ENCODE measurements at places on chromosomes 4 and X.

DNA sequence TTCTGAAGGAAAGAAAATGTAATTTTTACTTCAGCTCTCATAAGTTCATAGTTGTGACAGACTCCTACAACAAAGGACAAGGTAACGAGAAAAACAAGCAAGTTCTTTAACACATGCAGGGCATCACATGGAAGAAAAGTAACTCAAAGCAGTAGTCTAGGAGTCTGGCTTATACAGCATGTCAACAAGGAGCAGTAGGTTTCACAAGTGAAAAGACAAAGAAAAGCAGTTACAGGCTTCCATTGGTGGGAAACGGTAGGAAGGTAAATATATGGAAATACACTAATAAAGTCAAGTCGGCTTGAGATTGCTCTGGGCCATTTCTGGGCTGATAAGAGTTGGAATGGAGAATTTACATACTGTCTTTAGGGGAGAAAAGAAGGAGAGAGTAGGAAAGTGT is 228.4 kb upstream of the ZFP42 start:
- DNase-seq: no peak

- no peak for DNase-seq
These were observed 36.7 kb downstream of the PCDH18 start for GRCh38 chr4:137495578-137495977.

GRCh38 chrX:141736656-141737055 is 38.1 kb upstream of the SPANXD start:
- DNase-seq: no peak

DNA sequence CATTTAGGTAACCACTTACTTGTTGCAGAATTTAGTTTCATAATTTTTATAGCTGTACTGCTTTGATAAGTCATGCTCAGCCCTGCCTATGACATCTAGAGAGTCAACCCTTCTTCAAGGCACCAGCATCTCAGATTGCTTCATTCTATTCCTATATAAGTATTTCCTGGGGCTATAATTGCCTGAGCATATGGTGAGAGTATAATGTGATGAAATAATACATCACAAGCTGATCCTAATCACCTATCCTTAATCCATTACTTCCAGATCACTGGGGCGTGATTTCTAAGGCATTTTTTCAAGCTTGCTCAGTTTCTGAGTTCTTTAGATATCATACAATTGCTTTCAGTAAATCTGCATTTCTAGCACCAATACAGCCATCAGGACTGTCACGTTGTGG is 200.0 kb upstream of the NPY2R start:
- DNase-seq: no peak

- peak; percentile 7 for DNase-seq
These were observed 72.1 kb upstream of the IGFBP7 start for GRCh38 chr4:57182132-57182874.

DNA sequence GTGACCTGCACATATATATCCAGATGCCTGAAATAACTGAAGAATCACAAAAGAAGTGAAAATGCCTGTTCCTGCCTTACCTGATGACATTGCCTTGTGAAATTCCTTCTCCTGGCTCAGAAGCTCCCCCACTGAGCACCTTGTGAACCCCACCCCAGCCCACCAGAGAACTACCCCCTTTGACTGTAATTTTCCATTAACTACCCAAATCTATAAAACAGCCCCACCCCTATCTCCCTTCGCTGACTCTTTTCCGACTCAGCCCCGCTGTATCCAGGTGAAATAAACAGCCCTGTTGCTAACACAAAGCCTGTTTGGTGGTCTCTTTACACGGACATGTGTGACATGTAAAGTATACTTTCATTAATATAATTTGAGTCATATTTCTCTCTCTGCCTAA is 320.3 kb upstream of the TECRL start:
- no peak for DNase-seq

- no peak for DNase-seq
These were observed 31.7 kb upstream of the MANBA start for GRCh38 chr4:102792361-102792936.

- DNase-seq: no peak
These were observed 51.4 kb upstream of the PSAPL1 start for GRCh38 chr4:7486101-7486500.

DNA sequence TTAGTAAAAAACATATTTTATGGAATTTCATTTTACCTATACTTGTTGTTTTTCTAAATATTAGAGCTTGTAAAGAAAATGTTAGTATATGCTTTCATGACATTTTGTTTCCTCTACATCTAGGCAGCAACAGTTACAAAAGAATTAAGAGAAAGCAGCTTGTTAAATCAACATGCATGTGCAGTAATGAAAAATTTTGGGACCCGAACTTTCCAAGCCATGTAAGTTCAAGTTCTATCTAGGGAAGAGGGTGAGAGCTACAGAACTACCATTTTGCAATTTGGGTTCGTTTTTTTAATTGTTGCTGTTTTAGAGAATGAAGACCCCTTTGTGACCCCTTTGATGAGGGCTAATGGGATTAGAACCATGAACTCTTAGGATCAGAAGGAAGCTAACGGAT is 7.2 kb downstream of the AFP start:
- DNase-seq: no peak

- no peak for DNase-seq
These were observed 7.2 kb upstream of the LEF1 start for GRCh38 chr4:108175966-108176365.

GRCh38 chr4:39205476-39205875 is 23.1 kb downstream of the WDR19 start:
- DNase-seq: no peak

GRCh38 chrX:111483135-111483534 is 28.3 kb upstream of the SERTM2 start:
- DNase-seq: peak; percentile 55

GRCh38 chrX:131746491-131746968 is 202.7 kb downstream of the OR13H1 start:
- DNase-seq: peak; percentile 86

GRCh38 chrX:150694738-150695410 is 1.7 kb downstream of the MTMR1 start:
- DNase-seq: peak; percentile 70

GRCh38 chr4:921830-922331 is 10.2 kb downstream of the GAK start:
- DNase-seq: no peak

DNA sequence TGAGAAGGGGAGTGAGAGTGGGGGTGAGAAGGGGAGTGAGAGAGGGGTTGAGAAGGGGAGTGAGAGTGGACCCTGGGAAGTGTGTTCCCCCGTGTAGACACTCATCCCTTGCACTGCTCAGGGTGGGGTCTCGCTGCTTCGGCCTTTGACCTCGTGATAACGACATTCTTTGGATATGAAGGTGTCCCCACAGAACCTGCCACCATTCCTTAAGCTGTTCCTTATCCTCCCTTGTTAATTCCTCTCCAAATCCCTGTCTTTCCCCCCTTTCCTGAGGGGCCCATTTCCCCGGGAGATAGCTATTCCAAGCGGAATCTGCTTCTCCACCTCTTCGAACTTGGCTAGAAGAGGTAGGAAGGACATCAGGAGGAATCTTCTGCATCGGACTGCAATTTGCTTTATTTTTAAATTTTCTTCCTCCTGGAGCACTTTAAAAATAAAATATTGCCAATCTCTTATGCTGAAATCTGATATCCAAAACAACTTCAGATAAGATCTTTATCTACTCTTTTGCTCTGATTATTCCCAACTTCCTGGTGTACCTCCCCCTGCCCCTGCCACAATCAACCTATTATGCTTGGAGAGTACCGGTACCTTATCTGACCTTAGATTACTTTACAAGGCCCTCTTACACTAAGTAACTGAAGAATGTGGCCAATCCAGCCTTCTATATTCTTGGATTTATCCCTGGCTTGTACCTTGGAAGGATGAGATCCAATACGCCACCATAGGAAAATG is 15.6 kb downstream of the TRIML1 start:
- no peak for DNase-seq

- no peak for DNase-seq
These were observed 407.1 kb upstream of the FRG1 start for GRCh38 chr4:189533603-189534002.

DNA sequence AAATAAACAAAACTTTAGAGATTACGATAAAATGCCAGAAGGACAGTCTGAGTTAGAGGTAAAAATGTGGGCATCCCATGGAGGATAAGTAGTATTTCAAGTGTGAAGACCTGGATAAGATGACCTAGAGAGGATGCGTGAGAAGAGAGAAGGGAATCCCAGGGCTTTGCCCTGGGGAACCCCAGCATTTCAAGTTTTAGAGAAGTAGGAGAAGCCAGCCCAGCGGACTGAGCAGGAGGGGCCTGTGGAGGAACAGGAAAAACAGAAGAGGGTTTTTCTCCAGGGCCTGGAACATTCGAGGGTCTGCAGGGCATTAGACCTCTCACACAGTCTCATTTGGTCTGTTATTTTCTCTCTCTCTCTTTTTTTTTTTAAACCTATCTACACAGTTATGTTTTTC is 2.9 kb upstream of the CFP start:
- DNase-seq: no peak

GRCh38 chr4:15944895-15945294 is 6.4 kb upstream of the FGFBP1 start:
- DNase-seq: no peak

GRCh38 chr4:176043838-176044588 is 21.6 kb upstream of the WDR17 start:
- DNase-seq: no peak

DNA sequence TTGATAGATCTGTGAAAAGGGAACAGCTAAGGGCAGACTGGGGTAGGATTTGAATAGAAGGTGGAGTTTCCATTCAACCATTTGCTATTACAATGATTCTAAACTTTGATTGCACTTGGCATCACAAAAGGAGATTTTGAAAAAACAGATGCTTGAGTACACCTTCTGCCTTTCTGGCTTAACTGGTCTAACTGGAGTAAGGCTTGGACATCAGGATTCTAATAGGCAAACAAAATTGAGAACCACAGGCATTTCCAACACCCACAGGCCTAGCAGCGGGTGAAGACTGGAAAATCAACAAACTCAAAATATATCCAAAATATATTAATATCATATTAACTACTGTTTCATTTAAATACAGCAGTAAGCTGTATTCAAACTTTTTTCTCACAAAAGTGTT is 1.9 kb upstream of the VEGFC start:
- no peak for DNase-seq

DNA sequence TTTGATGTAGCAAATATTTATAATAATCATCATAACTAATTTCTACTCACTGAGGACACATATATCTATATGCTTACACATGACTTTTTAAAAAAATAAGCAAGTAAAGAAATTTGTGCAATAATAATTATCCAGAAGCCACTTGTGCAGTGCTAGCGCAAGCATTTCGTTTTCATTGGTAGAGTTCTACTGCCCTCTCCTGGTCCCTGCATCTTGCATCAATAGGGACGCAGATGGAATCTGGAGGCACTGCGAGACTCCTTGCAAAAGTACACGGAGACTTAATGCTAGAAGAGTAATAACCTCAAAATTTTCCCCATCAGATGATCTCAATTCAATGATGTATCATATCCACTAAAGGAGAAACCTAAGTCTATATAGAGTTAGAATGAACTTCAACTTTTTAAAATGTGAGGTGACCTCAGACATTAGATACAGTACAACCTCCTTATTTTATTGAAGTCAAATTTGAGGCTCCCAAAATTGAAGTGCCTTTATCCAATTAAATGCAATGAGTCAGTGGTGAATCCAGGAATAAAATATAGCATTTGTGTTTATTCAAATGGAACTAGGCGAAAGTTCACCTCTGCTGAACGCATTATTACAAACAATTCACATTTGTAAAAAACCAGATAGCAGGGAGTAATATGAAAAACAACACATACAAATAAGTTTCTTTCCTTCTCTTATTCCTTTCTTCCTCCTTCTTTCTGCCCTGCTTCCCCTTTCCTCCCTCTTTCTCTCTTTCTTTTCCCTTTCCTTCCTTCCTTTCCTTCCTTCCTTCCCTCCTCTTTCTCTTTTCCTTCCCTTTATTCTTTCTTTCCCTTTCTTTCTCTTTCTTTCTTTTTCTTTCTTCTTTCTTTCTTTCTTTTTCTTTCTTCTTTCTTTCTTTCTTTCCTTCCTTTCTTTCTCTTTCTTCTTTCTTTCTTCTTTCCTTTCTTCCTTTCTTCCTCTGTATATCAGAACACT is 450.0 kb downstream of the ANKRD50 start:
- peak; percentile 80 for DNase-seq

DNA sequence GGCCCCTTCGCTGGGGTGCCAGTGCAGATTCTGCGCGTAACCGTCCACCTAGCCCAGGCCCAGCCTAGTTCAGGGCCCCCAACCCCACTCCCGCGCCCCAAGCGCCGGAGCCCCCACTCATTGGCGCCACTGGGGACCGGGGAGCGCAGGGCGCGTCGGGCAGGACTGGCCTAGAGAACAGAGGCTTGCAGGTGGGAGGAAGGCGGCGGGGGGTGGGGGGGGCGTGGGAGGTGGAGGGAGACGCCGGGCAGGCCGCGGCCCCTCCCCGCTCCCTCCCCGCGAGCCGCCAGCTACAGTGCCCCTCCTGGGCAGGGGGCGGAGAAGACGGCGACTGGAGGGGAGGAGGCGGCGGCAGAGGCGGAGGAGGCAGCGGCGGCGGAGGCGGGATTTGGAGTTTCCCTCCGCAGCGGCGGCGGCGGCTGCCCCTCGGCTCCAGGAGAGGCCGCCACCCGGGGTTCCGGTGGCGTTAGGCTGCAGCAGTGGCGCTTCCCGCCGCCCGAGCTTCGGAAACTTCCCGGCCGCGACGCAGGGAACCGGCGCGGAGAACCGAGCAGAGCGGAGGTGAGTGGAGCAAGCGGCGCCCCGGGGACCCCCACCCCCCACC is 4.8 kb upstream of the DUSP9 start:
- peak; percentile 64 for DNase-seq

DNA sequence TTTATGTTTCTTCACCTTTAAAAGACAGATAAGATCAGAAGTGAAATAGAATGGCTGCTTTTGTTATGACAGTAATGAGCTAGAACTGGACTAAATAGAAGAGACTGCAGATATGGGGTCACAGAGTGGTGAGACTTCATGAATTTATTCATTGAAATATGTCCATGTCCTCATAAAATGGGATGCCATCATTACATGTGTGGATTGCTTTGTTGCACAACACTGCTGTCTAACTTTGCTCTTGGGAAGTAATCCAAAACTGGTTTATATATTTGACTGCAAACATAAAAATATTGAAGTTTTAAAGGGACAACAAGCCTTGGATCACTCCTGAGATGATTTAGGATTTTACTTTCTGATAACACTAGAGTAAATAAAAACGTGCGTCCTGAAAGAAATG is 209.2 kb upstream of the FAT4 start:
- DNase-seq: no peak

GRCh38 chr4:47837094-47837907 is 566 bp downstream of the CORIN start:
- DNase-seq: peak; percentile 63

GRCh38 chrX:96770315-96770714 is 85.7 kb downstream of the DIAPH2 start:
- peak; percentile 0 for DNase-seq

GRCh38 chr4:22897520-22898108 is 204.9 kb downstream of the GBA3 start:
- DNase-seq: peak; percentile 39
